ENCODE measurements at places on chromosomes 12 and 14. TPM values are rescaled to one million over a fixed set of nuclear protein-coding genes. Genes with fewer than 3 reads are reported as not detected.

GRCh38 chr12:26799741-26800140 is 33.3 kb downstream of the ITPR2 start:
- no peak for DNase-seq

- no peak for DNase-seq
Measured at GRCh38 chr14:23175823-23176222, 7.6 kb downstream of the SLC7A8 start.

GRCh38 chr12:75390156-75390898 is 562 bp upstream of the GLIPR1L2 start:
- no peak for DNase-seq

DNA sequence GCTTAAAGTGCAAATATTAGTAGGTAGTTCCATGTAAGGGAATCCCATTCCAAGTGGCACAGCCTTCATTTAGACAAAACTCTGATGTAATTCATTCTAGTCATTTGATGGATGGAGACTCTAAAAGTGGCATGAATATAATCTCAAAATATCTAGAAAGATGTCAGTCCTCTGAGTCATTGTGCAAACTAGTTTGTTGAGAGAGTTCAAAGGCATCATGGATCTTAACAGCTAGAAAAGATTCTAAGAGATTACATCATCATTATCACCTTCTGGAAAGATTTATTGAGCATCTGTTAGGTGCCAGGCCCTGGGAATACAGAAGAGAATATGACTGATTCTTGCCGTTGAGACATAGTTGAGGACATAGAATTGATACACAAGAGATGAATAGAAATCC is 30.7 kb downstream of the CRADD start:
- no peak for DNase-seq

DNA sequence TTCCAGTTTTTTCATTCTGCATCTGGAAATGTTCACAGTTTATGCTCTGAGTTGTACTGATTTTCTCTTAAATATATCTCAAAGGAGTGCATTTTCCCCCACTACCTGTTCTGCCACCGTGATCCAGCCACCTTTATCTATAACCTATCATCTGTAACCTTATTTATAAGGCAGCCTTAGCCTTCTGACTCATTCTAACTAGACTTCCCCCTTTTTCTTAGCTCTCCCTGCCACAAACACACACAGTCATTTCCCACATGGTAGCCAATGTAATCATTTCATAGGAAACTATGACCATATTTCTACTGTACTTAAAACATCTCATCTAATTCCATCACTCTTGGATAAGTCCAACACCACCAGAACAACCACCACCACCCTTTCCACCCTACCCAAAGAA is 10.8 kb upstream of the GYS2 start:
- no peak for DNase-seq

GRCh38 chr12:130870442-130871285 is 1.2 kb upstream of the RAN start:
- peak; percentile 57 for DNase-seq

GRCh38 chr12:120662879-120663278 is 22.5 kb downstream of the CABP1 start:
- no peak for DNase-seq

- DNase-seq = no peak
Measured at GRCh38 chr12:47781479-47782371, 8.7 kb downstream of the SLC48A1 start.

- DNase-seq = no peak
Measured at GRCh38 chr14:30651937-30652336, 29.8 kb downstream of the SCFD1 start.

DNA sequence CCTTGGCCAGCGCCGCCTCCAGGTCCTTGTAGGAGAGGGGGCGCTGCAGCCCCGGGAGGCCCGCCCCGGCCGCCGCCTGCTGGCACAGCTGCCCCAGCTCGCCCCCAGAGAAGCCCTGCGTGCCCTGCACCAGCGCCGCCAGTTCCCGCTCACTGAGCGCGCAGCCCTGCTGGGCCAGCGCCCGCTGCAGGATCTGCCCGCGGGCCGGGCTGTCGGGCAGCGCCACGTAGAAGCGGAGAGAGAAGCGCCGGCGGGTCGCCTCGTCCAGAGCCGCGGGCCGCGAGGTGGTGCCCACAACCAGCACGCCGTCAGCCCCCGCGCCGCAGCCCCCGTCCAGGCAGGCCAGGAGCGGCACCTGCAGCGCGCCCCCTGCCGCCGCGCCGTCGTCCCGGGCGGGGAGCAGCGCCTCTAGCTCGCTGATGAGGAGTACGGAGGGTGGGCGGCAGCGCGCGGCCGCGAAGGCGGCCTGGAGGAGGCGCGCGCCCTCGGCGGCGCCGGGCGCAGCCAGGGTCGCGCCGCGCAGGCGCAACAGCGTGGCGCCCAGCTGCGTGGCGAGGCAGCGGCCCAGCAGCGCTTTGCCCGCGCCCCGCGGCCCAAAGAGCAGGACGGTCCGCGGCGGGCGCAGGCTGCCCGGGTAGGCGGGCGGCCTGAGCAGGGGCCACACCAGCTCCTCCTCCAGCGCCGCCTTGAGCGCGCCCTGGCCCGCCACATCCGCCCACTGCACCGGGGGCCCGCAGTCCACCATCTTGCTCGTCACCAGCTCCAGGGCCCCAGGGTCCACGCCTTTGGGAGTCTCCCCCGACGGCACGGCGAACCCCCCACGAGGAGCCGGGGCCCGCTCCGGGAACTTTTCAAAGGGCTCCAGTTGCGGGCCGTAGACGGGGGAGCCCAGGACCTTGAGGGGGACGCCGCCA is 27.7 kb downstream of the FIGNL2 start:
- peak; percentile 66 for DNase-seq

DNA sequence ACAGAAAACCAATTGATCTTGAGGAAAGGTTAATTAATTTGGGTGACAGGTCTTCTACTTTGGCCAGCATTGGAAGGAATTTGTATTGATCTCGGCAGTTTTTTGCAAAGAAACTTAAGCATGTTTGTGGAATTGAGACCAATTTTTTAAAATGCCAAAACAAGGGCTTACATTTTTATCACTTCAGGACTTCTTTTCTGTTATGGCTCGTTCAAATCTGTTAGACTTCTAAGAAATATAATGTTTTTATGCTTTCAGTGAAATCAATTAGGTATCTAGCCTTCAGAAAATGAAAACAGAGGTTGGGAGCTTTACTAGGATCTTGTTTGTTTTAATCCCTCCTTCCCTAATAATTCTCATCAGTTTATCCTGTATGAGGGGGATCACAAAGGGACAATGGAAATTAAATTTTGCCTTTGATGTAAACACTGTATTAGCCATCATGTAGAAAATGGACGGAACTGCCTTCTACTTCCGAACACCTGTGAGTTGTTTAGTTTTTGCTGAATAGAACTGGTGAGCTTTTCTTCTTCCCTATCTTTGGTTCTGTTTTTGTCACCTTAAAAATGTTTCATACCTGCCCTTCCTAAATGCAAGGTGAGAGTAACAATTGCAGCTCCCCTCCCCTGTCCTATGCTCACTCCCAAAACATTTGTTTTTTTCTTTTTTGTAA is 7.8 kb downstream of the FOXA1 start:
- peak; percentile 28 for DNase-seq

DNA sequence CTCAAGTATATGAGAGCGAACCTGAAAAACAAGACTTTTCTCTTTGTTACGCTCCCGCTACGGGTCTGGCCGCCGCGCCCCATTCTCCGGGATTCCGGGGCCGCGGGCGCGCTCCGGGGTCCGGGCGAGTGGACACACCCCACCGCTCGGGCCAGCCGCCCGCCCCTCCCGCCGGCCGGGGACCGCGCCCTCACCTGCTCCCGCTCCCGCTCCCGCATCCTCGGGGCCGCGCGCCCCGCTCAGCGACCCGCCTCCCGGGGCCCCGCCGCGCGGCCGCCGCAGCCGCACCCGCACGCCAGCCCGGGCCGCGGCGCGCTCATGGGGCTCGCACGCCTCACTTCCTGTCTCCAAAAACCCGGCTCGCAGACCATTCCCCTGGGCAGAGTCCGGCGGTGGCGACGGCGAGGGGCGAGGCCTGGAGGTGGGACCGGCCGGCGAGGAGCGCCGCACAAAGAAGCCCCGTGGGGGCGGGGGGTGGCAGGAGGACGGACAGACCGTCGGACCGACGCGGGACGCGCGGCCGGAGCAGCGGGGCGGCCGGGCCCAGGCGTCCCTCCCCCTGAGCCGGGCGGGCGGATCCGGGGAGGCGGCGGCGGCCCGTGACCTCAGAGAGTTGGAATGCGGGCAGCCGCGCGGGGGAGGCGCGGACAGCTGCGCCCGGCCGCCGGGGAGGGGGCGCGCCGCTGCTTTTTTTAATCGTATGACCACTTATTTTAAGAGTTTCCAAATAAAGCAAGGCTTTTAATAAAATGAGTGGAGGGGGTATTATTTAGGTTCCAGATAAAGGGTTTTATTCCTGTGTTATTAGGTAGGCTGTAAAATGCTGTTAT is at the start of gene PTPN21:
PTPN21 (minus strand) TSS at position 551 of the 830 bp plus-strand sequence. CDS start 4,590 bp downstream, outside the sequence.
- DNase-seq = peak; percentile 77

- no peak for DNase-seq
Measured at GRCh38 chr14:106346534-106347290, 820.3 kb downstream of the TMEM121 start.

DNA sequence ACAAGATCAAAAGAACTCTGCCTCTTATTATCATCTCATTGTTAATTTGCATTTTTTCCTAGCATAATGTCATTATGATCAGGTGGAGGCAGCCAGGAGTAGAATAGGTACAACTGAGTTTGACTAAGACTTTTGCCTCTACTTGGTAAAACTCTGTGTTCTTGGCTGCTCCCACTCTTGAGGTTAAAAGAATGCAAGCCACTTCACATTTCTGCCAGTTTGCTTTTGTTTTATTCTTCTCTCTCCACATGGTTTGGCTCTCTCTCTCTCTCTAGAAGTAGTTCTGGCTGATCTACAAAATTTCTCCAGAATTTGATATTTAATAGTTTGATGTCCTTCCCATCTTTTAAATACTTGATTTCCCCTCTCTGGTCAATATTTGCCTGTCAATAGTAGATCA is 170.7 kb upstream of the E2F7 start:
- DNase-seq = no peak

DNA sequence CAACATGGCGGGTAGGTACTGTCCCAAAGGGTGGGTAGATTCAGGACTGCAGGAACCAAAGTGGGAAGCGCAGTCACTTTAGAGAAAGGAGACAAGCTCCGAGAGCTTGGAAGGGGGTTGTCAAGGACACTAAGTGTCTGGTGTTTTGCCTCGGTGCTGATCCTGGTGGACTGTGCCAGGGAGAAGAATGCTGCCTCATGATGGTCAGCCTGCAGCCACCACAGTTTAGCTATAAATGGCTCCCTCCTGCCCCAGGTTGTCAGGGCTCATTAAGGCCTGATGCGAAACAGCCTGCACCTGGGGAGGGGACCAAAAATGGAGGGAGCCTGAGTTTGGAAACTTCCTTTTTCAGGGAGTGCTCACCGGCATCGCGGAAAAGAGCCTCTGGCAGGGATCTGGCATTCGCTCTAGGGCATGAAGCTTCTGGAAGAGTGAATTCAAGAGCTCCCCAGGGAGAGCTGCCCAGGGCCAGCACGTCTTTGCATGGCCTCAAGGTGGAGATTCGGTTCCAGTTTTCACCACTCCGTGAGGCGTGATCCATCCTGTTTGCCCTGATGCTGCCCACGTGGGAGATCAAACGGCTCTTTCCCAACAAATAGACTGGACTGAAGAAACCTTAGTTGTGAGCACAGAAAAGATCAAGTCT is 164.0 kb downstream of the FOXN3 start:
- DNase-seq = no peak

DNA sequence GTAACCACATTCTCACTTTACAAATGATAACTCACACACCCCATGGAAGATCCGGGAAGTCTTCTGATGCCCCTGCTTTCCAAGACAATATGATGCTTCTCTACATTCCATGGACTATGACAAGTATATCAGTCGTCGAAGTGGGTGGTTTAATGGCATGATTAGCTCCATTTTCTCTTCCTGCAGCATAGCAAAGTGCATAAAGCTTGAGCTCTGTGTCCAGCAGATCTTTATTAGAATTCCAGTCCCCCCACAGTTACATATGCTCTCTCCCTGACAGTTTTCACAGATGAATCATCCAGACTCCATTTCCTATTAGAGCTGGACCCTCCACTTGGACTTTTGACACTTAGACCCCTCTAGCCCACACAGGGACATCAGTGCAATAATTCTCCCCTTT is 174.9 kb downstream of the BCAT1 start:
- no peak for DNase-seq

DNA sequence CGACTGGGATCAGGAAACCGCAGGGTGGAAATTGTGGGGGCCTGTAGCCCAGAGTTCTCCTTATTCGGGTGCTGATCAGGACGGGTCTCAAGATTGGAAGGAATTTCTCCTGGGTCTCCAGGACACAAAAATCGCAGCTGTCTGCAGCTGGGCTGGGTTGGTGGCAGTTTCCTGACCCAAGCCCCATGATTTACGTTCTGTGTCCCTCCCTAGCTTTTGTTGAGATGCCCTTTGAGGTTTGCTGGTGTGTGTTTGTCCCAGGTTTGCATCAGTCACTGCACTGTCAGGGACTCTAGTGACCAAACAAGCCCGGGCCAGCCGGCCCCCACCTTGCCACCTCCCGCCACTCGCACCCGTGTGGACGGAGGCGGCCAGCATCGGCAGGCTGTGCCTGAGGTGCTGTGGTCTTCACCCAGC is 89.5 kb downstream of the FBXL14 start:
- no peak for DNase-seq

GRCh38 chr14:25089496-25089895 is 39.5 kb upstream of the STXBP6 start:
- DNase-seq = no peak

Gene HOXC9
- 1.2 TPM for polyA plus RNA-seq

Gene NYNRIN
- 83.8 TPM for polyA plus RNA-seq

Gene FOXA1
- 55.6 TPM for polyA plus RNA-seq

Gene CMTM5
- polyA plus RNA-seq = 3.8 TPM

Gene LRRIQ1
- polyA plus RNA-seq = 8.6 TPM
